ENCODE measurements at places on chromosomes 6 and 20.

- DNase-seq: no peak
Measured at GRCh38 chr20:8646716-8647115, 422.2 kb upstream of the PLCB4 start.

DNA sequence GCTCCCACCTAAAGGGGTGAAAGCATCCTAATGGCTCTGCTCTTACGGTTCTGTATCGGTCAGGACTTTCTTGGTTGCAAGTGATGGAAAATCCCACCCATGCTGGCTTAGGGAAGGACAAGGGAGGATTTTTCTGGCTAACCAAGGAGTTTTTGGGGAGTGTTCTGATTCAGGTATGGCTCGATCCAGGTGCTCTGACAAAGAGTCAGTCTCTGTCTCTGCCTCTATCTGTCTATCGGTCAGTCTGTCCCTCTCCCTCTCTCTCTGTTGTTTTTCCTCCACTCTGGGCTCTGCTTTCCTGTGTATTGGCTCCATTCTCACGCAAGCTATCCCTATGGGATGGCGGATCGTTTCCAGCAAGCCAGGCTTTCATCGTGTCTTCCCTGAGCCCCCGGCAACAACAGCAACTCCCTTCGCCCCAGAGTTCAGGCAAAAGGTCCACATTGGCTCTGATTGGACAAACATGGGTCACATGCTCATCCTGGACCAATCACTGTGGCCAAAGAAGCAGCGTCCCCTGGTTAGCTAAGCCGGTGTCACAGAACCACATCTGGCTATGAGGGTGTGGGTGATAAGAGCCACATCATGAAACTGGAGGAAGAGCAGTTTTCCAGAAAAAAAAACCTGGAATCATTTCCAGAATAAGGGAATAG is 160.3 kb downstream of the BMP7 start:
- DNase-seq: no peak

- DNase-seq: no peak
Measured at GRCh38 chr6:79042799-79043126, 35.3 kb downstream of the PHIP start.

GRCh38 chr6:157497579-157497978 is 116.6 kb downstream of the ZDHHC14 start:
- no peak for DNase-seq

GRCh38 chr6:160992061-160992979 is 751 bp downstream of the MAP3K4 start:
- DNase-seq: peak; percentile 67

DNA sequence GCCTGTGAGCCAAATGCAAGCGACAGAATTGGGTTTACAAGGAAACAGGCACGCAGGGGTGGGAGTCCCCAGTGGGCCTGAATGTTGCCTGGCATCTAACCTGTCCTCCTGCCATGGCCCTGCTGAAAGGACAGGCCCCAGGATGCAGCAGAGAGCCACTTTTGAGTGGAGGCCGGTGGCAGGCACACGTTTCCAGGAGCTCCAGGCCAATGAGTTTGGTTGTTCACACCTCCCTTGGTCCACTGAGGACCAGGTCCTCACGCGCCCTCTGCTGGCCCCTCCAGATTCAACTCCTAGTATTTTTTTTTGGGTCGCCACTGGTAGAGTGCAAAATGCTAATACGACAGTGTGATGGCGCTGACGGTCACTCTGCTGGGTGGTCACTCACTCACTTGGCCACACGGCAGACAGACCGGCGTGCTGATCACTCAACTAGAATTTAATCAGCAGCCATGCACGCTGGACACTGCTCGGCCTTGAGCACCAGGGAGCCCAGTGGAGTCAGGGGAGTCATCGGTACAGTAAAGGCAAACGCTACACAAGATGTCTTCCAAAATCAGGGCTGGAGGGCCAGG is 81.7 kb upstream of the NFATC2 start:
- DNase-seq: peak; percentile 47

GRCh38 chr6:32668226-32668747 is 1.8 kb upstream of the HLA-DQB1 start:
- DNase-seq: no peak

DNA sequence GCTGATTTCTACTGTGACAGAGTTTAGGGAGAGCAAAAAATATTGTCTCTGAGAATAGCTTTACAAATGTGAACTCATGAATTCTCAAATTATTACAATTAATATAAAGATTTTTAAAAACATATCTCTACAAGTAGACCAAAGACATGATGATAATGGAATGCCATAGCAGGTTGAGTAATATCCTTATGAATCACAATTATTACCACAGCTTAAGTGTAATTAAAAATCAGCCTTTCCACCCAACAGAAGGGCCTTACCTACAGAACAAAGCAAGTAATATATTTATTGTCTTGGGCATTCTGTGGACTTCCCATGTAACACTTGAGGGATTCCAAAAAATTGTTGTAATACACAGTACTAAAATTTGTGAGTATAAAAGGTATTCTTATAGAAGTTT is 1099.6 kb upstream of the GJE1 start:
- DNase-seq: no peak

DNA sequence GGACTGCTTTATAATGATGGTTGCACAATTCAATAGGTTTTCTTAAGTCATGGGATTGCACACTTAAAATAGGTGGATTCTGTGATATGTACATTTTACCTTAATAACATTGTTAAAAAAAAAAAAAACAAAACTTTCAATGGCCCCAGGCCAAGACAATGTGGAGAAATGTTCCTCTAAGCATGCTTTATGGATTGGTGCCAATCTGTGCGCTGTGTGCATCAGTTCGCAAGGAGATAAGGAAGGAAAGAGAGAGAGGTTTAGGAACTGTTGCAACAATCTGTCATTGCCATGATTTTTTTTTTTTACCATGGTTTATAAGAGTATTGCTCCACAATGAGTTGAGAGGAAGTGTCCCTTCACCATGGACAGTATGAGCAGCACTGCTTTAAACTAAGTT is 399.6 kb downstream of the PTPRT start:
- no peak for DNase-seq

DNA sequence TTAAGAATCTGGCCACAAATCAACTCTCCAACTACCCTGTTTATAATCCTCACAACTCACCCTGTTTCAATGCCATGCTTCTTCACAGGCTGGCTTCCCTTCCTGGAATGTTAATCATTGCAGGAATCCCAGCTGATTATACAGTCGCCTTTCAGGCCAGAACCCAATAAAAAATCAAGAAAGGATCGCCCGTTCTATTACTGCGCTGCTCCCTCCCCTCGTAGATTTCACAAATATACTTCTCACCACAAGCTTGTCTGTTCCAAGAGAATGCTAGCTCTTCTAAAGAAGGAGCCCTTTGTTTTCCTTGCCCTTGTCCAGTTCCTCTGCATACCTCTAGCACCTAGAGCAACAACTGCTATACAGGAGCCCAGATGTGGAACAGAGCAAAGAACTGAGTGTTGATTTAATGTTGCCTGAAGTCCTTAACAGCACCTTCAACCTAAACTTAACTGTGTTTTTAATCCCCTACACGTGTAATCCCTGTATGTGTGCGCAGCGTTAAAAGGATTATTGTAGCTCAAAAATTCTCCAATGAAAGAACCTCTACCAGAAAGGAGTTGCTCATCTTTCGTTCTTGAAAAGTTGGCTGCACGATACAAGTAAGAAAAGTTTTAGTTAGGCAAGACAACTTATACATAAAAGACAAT is 988 bp downstream of the ECHDC1 start:
- DNase-seq: peak; percentile 10

Measured in hematopoietic multipotent progenitor cell treated with erythropoietin and hydrocortisone succinate and interleukin-3 and kit ligand, for 17 days (in vitro differentiated cells).